ENCODE measurements at places on chromosomes 7 and 10.

GRCh38 chr7:47672271-47672791 is 90.4 kb upstream of the TNS3 start:
- no peak for DNase-seq

DNA sequence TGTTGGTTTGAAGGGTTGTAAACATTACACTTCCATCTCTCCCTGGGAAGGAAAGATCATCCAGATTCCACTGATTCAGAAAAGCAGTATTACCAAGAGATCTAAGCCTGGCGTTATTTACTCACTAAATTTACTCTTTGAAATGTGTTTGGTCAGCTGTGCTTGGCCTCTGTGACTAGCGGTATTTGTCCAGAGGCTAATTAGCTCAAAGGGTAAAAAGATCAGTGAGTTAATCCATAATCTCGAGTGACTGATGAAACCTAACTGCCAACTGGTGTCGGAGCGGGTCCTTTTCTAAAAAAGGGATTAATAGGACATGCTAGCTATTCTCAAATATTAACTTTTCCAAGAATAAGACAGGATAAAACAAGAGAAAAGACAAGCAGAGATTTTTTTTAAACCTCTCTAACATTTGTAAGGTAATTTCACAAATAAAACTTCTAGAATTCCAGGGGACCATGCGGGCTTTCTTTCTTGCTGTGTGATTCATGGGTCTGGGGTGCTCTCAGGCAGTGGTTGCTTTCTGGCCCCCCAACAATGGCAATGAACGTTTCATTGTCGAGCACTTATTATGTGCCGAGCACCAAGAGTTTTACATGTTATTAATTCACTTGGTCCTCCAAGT is 247.3 kb upstream of the AOAH start:
- DNase-seq = no peak

GRCh38 chr7:69903410-69903809 is 305.1 kb downstream of the AUTS2 start:
- no peak for DNase-seq

- DNase-seq = no peak
Measured at GRCh38 chr10:117366741-117367140, 8.5 kb downstream of the PDZD8 start.

DNA sequence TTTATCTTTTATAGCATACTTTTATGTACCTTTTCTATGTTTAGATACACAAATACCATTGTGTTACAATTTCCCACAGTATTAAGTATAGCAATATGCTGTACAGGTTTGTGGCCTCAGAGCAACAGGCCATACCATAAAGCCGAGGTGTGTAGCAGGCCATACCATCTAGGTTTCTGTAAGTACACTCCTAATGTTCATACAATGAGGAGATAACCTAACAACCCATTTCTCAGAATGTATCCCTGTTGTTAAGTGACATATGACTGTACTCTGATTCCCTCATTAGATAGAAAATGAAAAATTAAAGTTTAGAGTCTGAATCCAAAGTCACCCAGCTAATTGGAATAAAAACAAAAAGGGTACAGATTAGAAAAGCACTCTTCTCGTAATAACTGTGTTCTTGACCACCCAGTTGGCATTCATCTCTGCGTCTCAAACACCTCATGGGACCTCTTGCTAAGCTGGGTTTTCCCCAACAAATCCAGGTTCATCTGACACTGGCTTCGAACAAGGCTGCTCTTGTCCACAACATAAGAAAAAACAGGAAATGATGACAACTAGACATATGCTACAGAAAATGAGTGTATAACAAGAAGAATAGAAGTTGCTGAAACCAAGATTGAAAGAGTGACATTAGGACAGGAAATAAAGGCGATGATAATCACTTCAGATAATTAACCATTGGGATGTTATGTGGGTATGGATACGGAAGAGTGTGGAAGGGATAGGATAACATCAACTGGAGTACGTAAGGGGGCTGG is 1.4 kb downstream of the NDUFB8 start:
- DNase-seq = no peak

DNA sequence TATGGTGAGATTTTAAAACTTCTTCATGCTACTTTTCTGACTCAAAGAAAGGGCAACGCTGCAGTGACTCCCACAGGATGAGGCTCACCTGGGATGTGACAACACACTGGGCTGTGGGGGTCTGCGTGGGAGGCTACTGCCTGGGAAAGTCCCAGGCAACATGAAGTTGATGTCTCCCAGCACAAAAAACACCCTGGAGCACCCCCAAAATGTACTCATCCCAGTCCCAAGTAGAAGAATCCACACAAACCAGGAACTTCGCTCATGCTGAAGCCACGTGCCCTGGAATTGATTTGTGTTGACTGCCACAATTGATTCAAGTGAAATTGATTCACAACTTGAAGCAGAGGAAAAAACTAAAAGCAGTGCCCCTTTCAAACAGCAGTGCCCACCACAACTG is 24.9 kb upstream of the PTPRN2 start:
- no peak for DNase-seq
